ENCODE measurements at places on chromosomes 1 and 21.

GRCh38 chr1:246001837-246002230 lies 505.2 kb downstream of the SMYD3 start:
- no peak for DNase-seq

DNA sequence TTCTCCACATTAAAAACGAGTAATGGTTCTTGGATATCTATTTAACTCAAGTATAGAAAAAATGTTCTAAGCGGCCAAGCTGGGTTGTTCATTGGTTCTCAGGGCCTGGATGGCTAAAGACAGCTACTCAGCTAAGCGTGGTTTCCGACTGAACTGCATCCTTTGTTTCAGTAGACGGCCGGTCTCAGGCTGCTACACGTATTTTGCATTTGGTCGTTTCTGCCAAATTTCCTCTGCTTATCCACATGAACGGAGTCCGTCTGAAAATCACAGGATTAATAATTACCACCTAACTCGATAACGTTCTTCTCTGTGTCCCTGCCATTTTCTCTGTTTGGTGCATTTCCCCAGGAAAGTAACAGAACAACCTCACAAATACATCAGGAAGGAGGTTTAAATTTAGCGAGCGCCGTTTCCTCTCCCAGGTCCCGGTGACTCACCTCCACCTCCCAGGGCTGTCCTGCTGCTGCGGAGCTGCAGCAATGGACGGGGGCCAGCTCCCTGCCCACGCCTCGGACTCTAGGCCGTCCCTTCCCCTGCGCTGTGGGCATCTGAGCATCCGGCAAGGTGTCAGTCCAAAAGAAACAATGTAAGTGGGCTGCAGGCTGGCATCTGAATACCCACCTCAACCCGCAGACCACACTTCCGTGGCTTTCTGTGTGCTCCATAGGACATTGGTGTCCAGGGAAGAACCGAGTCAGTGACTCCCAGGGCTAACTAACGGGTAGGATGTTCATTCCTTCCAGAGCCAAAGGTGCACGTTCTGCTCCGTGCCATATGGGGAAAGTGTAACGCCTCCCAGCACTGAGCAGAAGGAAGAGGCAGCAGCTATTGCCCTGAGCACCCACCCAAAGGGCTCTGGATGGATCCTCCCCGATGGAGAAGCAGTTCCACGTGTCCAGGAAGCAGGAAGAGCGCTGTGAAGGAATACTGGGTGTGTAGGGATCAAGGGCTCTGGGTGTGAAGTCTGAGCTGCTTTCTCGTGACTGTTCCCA lies 4.1 kb upstream of the GABRD start:
- DNase-seq, result no peak

GRCh38 chr1:11413986-11414391 lies 65.0 kb upstream of the DISP3 start:
- no peak for DNase-seq

- DNase-seq, result no peak
Observed at GRCh38 chr1:21340230-21340945, 50.1 kb upstream of the ECE1 start.
